ENCODE measurements at places on chromosomes 13 and 19.

DNA sequence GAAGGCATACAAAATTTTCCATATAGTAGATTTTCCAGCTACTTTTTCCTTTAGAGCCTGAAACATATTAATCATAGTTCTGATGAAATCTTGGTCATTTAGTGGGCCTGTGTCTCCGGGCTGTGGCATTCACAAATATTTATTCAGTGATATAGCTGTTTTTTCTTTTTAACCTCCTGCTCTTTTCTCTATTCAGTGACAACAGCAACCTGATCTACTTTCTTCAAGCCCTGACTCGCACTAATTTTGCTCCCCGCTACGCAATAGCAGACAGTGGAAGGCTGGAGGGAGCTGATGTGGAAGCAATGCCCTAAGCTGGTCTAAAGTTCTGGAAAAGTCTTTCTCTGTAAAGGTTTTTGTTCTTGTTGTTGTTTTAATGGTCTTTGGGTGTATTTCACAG lies 289.7 kb downstream of the SLITRK6 start:
- no peaks in the 10 kb centered on the region for H3K36me3 ChIP-seq
- no peak overlapping the region for H3K27ac ChIP-seq
- no peaks in the 10 kb centered on the region for H3K4me1 ChIP-seq
- no peaks in the 10 kb centered on the region for H3K27me3 ChIP-seq

DNA sequence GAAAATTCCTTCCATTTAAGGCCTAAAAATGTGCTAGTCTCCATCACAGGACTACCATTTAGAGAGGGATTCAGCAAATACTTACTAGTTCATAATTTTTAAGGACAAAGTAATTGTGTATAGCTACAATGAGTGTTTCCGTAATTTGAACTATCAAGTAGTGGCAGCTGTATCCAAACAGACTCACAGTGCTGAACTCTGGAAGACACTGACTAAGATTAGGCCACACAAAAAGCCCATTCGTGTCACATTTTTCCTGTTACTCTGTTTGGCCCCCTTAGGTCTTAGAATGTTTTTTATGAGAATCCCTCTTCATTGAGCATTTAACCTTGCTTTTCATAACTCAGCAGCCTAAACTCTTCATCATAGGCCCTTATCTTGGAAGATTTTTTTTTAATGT lies 731.2 kb upstream of the PCDH9 start:
- H3K27ac ChIP-seq, result no peak overlapping the region
- H3K36me3 ChIP-seq, result no peaks in the 10 kb centered on the region
- no peaks in the 10 kb centered on the region for H3K27me3 ChIP-seq
- H3K4me3 ChIP-seq, result no peak overlapping the region
- no peak for DNase-seq

- no peaks in the 10 kb centered on the region for H3K4me1 ChIP-seq
- no peaks in the 10 kb centered on the region for H3K36me3 ChIP-seq
- DNase-seq, result no peak
- H3K4me3 ChIP-seq, result no peak overlapping the region
Measured at GRCh38 chr13:51770681-51771417, 33.1 kb downstream of the DHRS12 start.

DNA sequence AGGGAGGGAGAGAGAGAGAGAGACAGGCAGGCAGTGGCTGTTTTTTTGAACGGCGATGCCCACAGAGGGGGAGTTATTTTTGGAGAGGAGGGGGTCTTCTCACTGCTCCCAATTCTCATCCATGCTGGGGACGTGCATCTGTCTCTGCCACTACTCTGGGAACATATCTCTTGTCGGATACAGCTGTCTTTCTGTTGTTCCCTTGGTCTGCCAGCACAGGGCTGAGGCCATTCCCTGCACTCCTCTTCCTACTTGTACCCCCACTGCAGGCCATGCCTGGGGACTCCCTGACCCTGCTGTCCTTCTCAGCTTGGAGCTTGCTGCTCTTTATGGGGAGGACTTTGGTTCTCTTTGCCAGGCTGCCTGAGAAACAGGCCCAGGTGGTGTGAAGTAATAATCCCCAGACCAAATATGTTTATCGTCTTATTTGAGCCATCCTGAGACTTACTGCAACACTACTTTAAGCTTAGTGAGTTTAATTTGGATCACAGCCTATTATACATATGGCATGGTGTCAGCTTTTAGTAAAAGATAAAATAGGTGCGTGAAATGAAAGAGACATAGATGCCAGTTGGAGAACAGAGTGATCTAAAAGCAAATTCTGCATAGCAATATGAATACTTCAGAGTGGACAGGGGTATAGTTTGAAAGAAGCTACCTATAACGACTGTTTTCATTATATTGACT lies 19.1 kb downstream of the LRCH1 start:
- H3K4me3 ChIP-seq, result no peak overlapping the region
- H3K36me3 ChIP-seq, result no peaks in the 10 kb centered on the region
- DNase-seq, result no peak
- H3K4me1 ChIP-seq, result peaks cover 6% of the 10 kb centered on the region

DNA sequence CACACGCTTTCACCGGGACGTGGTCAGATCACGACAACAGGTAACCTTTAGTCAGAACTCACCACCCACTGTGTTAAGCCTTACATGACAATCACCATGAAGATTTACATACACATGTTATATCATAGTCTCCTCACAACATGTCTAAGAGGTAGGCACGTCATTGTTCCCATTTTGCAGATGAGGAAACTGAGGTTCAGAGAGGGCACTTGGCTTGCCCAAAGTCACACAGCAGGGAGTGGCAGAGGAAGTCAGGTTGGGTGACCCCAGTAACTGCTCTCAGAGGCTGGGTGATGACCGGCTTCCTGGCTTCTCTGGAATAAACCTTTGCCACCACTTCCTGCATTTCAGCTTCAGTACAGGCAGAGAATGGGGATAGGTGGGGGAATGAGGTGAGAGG lies 5.3 kb downstream of the KLK10 start:
- no peak for DNase-seq
- H3K4me3 ChIP-seq, result no peak overlapping the region
- no peaks in the 10 kb centered on the region for H3K27me3 ChIP-seq
- no peaks in the 10 kb centered on the region for H3K36me3 ChIP-seq
- H3K27ac ChIP-seq, result no peak overlapping the region

DNA sequence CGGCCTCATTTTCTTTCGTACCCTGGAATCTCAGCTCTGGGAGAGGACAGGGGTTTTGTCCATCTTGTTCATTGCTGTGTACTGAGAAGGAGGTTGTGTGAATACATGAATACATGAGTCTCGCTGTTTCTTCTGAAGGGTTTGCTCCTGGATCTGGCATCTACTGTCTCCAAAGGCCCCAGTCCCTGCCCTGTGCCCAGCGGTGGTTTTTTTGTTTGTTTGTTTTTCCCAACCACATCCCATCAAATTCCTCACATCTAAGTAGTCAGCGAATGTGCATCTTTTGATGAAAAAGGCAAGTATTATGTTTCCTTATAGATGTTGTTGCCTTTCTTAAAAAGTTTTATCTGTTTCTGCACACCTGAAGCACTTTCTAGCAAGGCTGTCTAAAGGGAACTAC lies 12.5 kb downstream of the DCAF15 start:
- no peak for DNase-seq
- H3K27me3 ChIP-seq, result no peaks in the 10 kb centered on the region
- H3K4me1 ChIP-seq, result no peaks in the 10 kb centered on the region
- no peak overlapping the region for H3K4me3 ChIP-seq

GRCh38 chr19:34692549-34692948 lies 15.1 kb downstream of the ZNF302 start:
- H3K27me3 ChIP-seq, result peaks cover 1% of the 10 kb centered on the region
- no peak for DNase-seq
- H3K27ac ChIP-seq, result no peak overlapping the region

GRCh38 chr13:36420437-36420891 lies 11.8 kb upstream of the CCNA1 start:
- no peak overlapping the region for H3K27ac ChIP-seq
- H3K4me1 ChIP-seq, result no peaks in the 10 kb centered on the region
- DNase-seq, result peak; percentile 83
- H3K27me3 ChIP-seq, result no peaks in the 10 kb centered on the region

DNA sequence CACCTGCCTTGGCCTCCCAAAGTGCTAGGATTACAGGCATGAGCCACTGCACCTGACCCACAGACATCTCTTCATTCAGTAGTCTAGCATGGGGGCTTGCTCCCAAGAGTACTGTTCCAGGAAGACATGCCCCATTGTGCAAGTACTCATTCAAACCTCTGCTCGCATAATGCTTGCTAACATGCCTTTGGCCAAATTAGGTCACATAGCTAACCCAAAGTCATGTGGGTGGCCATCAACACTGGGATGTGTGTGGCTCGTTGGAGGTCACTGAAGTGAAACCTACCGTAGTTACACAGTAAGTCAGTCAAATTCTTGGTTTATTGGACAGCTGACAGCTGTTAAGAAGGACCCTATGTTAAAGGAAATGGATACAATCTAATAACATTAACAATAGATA lies 20.3 kb downstream of the RFXAP start:
- no peaks in the 10 kb centered on the region for H3K36me3 ChIP-seq
- H3K4me3 ChIP-seq, result no peak overlapping the region
- H3K27me3 ChIP-seq, result no peaks in the 10 kb centered on the region
- no peak for DNase-seq

GRCh38 chr13:61908906-61909615 lies 493.4 kb upstream of the PCDH20 start:
- H3K27ac ChIP-seq, result no peak overlapping the region
- H3K4me3 ChIP-seq, result no peak overlapping the region
- no peaks in the 10 kb centered on the region for H3K36me3 ChIP-seq
- H3K27me3 ChIP-seq, result no peaks in the 10 kb centered on the region
- DNase-seq, result no peak

DNA sequence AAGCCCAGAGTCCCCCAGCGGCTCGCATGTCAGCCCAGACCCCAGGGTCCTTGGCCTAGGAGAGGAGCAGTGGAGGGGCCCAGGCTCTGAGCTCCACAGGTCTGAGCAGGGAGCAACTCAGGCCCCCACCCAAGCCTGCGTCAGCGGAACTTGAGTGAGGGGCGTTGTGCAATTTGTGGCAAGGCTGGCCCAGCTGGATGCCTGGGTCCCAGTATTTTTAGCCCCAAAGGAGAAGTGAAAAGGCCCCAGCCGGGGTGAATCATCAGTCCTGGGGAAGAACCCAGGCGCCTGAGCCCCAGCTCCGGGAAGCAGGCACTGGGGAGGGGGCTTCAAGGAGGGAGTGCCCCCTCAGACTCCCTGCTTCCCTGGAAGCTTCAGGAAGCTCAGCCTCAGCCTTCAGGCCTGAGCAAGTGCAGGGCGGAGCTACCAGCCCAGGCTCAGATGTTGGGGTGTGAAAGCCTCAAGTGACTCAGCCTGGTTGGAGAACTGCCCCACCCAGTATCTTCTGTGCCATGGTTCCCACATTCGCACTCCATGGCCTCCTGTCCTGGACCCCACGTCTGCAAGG lies 7.2 kb downstream of the MED29 start:
- H3K27me3 ChIP-seq, result no peaks in the 10 kb centered on the region
- no peak overlapping the region for H3K4me3 ChIP-seq
- no peaks in the 10 kb centered on the region for H3K36me3 ChIP-seq
- peak overlapping the region; percentile 86 for H3K27ac ChIP-seq
- peak; percentile 89 for DNase-seq

- H3K4me3 ChIP-seq, result no peak overlapping the region
- H3K27me3 ChIP-seq, result no peaks in the 10 kb centered on the region
- H3K4me1 ChIP-seq, result no peaks in the 10 kb centered on the region
- no peaks in the 10 kb centered on the region for H3K36me3 ChIP-seq
Measured at GRCh38 chr13:86864376-86864775, 806.8 kb upstream of the SLITRK5 start.

DNA sequence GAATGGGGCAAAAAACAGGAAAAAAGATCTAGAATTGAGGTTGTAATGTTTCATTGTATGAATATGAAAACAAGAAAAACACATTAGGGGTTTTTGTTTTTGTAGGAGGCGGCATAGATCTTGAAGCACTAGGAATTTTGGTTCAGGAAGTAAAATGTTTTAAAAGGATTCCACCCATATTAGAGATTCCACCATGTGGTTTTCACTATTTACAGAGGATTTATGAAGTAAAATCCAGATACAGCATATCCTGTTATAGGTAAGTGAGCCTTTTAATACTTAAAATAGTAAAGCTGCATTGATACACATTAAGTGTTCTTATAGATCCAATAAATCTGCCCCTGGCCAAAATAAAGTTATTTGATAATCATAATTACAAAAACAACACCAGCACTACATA lies 61.4 kb downstream of the MICU2 start:
- DNase-seq, result no peak
- H3K4me1 ChIP-seq, result peaks cover 2% of the 10 kb centered on the region
- peaks cover under 1% of the 10 kb centered on the region for H3K36me3 ChIP-seq
- H3K27me3 ChIP-seq, result no peaks in the 10 kb centered on the region
- H3K4me3 ChIP-seq, result no peak overlapping the region
- H3K27ac ChIP-seq, result no peak overlapping the region

DNA sequence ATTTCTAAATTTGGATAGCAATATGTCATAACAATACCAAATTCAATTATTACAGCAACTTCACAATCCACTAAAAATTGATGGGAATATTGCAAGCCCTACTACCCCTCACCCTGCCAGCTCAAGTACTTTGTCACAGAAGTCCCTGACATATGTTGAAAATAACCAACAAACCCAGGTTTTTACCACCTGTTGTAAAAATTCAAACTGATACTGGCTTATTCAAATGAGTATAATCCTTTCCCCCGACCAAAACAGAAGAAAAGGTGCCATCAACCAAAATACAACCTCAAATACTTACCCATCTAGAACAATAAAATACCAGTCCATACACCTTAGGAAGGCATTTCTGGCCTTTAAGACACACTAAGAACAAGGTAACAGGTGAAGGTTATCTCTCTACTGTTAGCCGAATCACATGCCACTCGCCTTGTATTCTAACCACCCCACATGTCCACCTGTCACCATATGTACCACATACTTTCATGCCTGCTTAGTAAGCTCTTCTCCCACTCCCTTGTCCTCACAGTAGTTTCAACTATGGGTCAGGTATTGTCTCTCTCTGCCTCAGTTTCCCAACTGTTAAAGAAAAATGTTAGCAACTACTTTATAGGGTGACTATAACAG lies 53.1 kb downstream of the USP12 start:
- H3K36me3 ChIP-seq, result no peaks in the 10 kb centered on the region
- peaks cover 2% of the 10 kb centered on the region for H3K4me1 ChIP-seq
- no peak overlapping the region for H3K27ac ChIP-seq
- DNase-seq, result no peak
- no peaks in the 10 kb centered on the region for H3K27me3 ChIP-seq
